ENCODE measurements at places on chromosomes 5 and 9.

DNA sequence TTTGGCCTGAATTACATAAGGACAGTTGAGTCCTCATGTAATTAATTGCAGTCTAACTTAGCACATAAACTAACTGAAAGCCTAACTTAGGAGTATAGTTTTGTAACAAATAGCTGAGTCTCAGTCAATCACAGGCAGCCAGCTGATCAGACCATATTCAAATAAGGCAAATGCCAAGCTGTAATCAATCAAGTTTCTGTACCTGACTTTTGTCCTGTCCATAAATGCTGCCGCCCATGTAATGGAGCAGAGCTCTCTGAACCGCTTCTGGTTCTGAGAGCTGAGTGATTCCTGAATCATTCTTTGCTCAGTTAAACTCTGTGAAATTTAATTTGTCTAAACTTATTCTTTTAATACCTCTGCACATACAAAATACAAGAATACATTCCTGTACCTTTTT lies 104.8 kb downstream of the TSSK1B start:
- no peak for DNase-seq

GRCh38 chr5:83528439-83528769 lies 56.9 kb downstream of the VCAN start:
- DNase-seq, result no peak

DNA sequence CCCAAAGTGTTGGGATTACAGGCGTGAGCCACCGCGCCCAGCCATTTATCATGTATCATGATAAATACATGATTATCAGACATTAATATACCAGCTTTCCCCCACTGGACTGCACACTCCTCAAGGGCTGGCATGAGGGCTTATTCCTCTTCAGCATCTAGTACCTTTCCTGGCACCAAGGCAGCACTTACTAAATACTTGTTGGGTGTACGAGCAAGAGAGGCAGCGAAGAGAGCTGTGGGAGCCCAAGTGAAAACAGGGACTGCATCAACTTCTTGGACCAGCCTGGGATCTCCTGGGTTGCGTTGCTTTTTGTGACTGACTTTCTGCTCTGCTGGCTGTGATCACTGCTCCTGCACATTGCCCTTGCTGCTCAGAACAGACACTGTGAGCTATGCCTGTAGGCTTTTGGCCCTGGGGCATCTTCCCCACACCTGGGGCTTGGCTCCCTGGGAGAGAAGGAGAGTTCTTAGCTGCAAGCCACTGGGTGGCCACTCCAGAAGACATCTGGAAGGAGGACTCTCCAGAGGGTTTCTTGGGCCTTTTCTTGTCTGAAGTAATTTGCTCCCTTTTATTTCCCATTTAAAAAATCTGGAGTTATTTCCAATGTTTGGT lies 224.3 kb downstream of the NR3C1 start:
- no peak for DNase-seq

GRCh38 chr9:73079326-73079725 lies 72.3 kb upstream of the ANXA1 start:
- DNase-seq, result no peak

DNA sequence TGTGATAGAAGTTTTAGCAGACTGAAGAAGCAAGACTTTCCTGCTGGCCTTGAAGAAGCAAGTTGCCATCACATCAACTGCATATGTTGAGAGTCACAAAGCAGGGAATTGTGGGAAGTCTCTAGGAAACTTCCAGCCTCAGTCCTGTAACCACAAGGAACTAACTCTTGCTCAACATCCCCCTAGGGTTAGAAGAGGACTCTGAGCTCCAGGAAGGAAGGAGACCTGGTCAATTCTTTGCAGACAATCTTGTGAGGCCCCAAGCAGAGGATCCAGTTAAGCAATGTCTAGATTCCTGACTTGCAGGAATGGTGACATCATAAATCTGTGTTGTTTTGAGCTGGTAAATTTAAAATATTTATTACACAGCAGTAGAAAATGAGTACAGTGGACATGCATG lies 18.6 kb upstream of the ZNF366 start:
- no peak for DNase-seq

GRCh38 chr5:169656125-169656901 lies 19.2 kb downstream of the DOCK2 start:
- DNase-seq, result no peak

DNA sequence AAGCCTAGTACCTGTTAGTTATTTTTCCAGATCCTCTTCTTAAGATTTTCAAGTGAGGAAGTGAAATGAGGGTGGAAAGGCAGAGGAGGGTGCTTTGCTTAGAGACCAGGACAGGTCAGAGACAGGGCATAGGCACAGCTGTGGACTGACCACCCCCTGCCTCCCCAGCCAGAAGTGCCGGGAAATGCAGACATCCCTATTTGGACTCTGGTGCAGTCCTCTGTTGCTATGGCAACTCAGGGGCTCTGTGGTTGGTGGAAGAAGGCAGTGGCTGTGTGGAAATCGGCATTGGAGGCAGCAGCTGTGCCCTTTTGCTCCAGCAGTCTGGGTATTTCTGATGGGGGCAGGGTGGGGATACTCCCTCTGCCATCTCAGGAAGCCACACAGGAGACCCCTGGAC lies 43.3 kb upstream of the NDFIP1 start:
- DNase-seq, result no peak

DNA sequence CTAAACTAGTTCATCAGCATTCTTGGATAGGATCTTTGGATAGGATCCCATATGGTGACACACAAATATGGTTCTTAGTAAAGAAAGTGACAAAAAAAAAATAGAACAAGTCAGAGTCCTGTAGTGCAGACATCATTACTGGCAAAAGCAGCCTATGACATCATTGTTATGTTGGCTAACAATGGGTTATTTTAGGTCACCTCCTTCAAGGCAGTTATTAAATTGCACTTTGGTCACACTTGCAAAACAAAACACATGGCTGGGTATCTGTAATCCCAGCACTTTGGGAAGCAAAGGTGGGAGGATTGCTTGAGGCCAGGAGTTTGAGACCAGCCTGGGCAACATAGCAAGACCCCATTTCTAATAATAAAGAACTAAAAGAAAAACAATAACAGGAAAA lies 185.9 kb downstream of the KIAA0825 start:
- DNase-seq, result no peak

GRCh38 chr5:1108023-1108864 lies 3.6 kb downstream of the SLC12A7 start:
- DNase-seq, result no peak

DNA sequence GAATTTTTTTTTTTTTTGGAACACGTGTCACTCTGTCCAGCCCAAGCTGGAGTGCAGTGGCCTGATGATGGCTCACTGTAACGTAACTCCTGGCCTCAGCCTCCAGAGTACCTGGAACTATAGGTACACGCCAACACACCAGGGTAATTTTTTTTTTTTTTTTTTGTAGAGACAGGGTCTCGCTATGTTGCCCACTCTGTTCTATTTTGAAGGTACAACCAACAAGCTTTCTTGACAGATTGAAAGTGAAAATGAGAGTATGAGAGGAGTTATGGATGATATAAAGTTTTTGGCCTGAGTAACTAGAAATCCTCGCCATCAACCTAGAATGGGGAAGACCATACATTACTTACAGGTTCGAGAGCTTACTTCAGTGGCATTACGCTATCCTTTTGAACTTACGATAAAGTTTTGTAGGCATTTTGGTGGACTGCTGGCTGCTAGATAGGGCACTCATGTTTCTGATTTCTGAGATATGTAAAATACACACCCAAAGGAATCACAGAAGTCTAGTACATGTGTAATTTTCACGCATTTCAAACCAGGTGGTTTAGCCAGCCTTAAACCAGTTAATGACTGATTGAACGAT lies 806 bp upstream of the CDC42SE2 start:
- DNase-seq, result no peak

DNA sequence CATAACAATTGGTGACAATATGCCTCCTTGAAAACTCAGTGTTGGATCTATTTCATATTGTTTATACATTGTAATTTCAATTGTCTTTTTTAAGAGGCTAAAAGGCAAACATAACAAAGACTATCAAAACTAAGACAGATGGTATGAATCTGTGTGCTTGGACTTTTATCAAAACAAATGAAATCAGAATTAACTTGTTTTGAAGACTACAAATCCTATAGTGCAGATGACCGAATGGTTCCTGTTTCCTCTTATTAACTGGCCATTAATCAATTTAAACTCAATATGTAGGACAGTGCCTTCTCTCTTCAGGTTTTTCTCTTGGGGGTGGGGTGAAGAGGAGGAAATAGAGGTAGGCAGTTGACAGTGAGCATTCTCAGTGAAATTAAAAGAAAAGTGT lies 366.9 kb upstream of the GRAMD2B start:
- DNase-seq, result no peak

DNA sequence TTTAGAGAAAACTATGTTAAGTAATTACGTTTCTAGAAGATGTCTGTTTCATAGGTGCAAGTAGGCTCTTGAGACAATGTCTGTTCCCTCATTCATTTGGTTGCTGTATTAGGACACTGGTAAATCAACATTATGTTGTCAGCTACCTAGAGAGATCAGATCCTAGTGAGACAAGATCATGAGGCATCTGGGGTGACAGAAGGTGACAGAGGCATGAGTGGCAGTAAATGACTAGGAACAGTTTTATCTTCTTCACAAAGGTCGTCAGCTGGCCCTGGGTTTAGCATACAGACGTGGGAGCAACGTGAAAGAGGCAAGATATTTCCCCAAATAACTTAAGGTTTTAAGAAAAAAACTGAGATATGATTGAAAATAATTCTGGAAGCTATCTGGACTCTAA lies 1926.3 kb upstream of the WWC1 start:
- DNase-seq, result no peak

GRCh38 chr5:173324115-173325001 lies 3.9 kb downstream of the STC2 start:
- peak; percentile 81 for DNase-seq

GRCh38 chr5:146877783-146878475 lies 628 bp downstream of the PPP2R2B start:
- no peak for DNase-seq

DNA sequence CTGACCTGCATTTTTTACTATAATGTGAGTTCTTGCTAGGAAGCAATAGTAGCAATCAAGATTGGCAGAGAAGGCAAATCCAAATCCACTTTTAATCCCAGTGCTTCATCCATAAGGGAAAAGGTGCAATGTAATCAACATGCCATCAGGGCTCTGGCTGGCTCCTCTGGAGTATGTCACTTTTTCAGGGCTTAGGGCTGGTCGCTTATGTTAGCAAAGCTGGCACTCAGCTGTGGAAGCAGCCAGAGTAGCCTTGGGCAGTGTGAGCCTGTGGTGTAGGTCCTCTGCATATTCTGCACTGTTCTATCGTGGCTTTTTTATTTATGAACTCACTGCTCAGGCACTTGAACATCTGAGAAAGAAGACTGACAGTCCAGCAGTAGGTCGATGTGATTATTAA lies 16.1 kb downstream of the ACTBL2 start:
- no peak for DNase-seq

DNA sequence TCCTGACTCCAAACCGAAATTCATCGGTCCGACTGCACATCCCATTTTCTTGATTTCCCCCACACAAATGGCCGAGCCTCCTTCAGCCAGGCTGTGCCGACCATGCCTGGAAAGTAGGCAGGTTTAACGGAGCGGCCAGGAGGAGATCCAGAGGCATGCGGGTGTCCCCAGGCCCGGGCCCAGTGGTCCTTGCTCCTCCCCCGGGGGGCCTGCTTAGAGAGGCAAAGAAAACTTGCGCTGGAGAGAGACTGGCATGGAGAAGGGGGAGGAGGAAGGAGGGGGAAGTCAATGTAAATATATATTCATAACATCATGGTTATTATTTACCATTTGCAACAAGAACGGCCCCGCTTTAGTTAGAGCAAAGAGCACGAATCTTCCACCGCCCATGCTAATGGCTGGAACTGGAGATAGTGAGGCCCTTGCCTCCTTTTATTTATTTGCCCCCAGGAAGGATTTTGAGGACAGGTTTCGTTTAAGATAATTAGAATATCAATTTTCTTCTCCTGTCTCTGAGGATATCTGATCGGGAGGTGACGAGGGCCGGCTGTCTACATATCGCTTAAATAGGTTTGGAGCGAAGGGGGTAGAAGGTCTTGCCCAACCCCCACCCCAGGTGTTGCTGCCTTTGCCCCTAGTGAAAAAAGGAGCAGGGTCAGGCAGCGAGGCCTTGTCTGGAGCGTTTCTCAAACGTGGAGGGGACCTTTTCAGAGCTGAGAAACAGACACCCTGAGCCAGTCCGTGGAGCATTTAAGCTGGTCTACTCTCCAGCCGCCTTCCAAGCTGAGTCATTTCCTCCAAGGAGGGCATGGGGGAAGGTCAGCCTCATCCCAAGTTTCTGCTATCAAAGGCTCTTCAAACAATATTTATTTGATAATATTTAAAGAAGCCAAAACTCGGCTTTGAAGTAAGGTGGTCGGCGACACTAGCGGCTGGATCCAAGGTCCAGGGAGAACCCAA lies 2.5 kb downstream of the BARHL1 start:
- DNase-seq, result no peak

- no peak for DNase-seq
Observed at GRCh38 chr9:118595719-118596305, 773.4 kb downstream of the BRINP1 start.
